Stomach (tissue), 19 donors: ENCODE measurements at places on chromosomes 16 and 17.

- no peak for DNase-seq
Measured at GRCh38 chr17:4751932-4752331, 12.2 kb upstream of the CXCL16 start.

GRCh38 chr16:87445486-87445885 is 47.3 kb downstream of the ZCCHC14 start:
- no peak for DNase-seq

DNA sequence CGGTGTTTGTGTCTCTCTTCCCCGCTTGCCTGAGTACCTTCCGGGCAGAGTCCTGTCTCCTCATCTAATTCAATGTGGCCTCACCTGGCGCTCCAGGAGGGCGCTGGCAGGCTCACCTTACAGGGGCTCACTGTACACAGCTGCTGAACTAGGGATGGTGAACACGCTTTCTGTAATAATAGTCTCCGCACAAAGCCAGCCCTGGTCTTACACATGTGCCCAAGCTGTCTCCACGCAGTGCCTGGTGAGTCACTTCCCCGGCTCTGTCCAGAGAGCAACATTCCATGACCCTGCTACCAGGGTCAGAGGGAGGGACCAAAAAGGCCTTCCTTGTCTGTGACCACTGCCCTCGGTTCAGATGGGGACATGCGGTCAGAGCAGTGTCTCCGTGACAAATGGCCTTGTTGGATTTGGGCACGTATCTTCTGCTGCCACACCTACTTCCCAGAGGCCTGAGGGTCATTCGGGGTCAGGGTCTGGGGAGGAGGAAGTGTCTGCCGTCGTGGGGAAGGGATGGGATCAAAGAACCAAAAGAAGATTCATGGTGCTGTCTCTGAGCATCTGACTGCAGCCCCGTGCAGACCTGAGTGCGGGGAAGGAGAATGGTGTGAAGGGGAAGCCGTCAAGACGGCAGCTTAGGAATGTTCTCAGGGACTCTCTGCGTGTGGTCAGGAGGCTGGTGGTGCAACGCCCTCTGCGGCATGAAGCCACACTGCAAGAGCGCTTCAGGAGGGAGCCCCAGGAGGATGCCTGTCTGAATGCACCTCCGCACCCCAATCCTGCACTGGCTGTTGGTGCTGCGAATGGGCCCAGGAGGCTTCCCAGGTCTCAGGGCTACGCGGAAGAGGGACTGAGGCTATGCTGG is 68.8 kb downstream of the IL21R start:
- DNase-seq = no peak

- no peak for DNase-seq
Measured at GRCh38 chr16:67039260-67040020, 10.5 kb downstream of the CBFB start.

- no peak for DNase-seq
Measured at GRCh38 chr17:50833510-50834428, 1.6 kb upstream of the WFIKKN2 start.

- no peak for DNase-seq
Measured at GRCh38 chr16:87535457-87535854, 42.6 kb upstream of the ZCCHC14 start.

GRCh38 chr17:15232517-15232915 is 32.6 kb downstream of the PMP22 start:
- DNase-seq = no peak

DNA sequence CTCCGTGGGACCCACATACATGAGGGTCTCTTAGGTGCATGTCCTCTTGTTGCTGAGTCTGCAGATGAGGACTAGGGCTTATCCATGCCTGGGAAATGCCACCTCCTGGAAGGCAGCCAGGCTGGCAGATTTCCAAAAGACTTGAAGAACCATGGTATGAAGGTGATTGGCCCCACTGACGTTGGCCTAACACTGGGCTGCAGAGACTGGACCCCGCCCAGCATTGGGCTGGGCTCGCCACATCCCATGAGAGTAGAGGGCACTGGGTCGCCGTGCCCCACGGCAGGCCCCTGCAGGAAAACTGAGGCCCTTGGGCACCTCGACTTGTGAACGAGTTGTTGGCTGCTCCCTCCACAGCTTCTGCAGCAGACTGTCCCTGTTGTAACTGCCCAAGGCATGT is 38.2 kb upstream of the IL21R start:
- peak; percentile 84 for DNase-seq

DNA sequence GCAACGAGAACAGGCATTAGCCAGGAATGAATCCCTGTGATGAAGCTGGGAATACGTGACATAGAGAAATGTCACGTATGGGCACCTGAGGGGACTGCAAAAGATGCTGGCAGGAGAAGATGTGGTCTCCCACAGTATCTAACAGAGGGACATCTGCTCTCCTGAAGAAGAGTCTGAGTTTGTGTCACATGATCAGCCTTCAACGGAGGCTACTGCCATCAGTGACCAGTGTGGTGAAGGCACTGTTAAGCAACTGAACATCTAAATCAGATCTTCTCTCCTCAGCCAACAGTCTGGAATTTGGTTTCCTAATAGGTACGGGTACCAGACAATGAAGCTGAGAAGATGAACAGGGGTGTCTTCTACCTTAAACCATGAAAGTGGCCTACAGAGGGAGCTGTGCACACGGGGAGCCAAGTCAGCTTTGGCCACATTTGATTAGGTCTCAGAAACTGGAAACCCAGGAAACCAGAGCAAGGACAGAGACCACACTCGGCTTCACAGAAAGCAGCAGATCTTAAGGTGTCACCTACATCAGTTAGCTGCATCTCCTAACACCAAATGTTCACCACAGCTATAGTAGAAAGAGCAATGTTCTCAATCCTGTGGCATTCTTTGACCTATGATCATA is 41.8 kb downstream of the BRD7 start:
- DNase-seq = peak; percentile 70

GRCh38 chr16:5557966-5558365 is 460.4 kb upstream of the EEF2KMT start:
- no peak for DNase-seq
